ENCODE measurements at places on chromosomes 1 and 21. TPM values are rescaled to one million over a fixed set of nuclear protein-coding genes. Genes with fewer than 3 reads are reported as not detected.

SYCP1 gene
- total RNA-seq: not detected

CHD1L gene
- 47.5 TPM for total RNA-seq

TNFRSF9 gene
- 0.72 TPM for total RNA-seq

CDC20 gene
- total RNA-seq: 78.0 TPM

DNA sequence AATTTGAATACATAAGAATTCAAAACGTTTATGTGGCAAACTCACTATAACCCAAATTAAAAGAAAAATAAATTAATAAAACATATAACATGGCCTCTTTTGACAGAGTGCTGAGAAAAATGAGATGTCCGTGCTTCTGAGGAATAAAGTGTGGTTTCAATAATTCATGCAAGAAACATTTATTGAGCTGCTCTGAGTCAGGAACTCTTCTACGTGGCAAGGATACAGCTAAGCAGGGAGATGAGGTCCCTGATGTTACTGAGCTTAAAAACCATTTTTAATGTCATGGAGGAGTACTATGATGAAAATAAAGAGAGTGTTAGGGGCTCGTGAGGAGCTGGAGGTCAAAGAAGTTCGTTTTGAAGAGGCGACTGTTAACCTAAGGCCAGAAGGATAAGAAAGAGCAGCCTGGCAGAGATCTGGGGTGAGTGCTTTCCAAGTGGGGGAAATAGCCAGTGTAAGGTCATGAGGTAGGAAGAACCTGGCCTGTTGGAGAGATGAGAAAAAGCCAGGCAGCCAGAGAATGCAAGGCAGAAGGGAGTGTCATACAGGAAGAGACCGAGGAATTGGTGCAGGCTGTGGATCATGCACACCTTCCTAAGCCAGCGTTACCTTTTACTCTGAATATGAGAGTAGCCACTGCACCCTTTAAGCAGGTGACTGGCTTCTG lies 182.2 kb upstream of the DUSP10 start:
- peak; percentile 59 for DNase-seq

- no peak for DNase-seq
Observed at GRCh38 chr1:181989261-181989920, 72.1 kb downstream of the ZNF648 start.

- DNase-seq: no peak
Observed at GRCh38 chr1:206122686-206123085, 5.5 kb upstream of the AVPR1B start.

GRCh38 chr1:112548547-112548946 lies 39.8 kb downstream of the WNT2B start:
- no peak for DNase-seq

GRCh38 chr21:46025113-46025770 lies 43.7 kb downstream of the COL6A1 start:
- DNase-seq: peak; percentile 67

DNA sequence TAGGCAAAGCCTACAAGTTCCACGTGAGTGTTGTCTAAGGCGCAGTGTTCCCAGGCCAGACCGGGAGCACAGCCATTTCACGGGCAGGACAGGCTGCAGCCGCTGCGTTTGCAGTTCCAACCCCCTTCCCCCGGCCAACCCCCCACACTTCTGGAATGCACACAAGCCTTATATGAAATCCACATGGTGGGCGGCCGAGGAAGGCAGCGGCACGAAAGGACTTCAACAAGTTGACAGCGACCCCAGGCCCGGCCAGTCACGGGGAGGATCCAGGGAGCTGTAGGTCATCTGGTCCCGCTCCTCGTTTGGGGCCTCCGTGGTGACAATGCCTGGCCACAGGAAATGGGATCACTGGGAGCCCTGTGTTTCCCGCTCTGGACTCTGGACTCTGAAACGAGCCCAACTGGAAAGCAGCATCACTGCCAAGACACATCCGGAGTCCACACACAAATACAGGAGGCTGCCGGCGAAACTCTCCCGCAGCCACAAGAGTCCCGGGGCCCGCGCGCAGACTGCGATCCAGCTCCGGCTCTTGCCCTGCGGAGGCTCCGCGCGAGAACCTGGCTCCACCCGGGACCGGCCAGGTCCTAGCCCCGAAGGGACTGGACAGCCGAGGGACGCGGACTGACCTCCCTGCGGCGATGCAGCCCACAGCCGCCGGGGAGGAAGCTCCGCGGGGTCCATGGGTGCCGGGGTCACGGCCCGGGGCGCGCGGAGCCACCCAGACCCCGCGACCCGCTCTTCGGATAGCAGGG lies 794 bp downstream of the NID1 start:
- peak; percentile 63 for DNase-seq
